Sigmoid colon (tissue), 7 donors: ENCODE measurements at places on chromosomes 12 and 14. TPM values are rescaled to one million over a fixed set of nuclear protein-coding genes. Genes with fewer than 3 reads are reported as not detected.

The DNAAF2 gene
- total RNA-seq = 8.9 TPM

DNA sequence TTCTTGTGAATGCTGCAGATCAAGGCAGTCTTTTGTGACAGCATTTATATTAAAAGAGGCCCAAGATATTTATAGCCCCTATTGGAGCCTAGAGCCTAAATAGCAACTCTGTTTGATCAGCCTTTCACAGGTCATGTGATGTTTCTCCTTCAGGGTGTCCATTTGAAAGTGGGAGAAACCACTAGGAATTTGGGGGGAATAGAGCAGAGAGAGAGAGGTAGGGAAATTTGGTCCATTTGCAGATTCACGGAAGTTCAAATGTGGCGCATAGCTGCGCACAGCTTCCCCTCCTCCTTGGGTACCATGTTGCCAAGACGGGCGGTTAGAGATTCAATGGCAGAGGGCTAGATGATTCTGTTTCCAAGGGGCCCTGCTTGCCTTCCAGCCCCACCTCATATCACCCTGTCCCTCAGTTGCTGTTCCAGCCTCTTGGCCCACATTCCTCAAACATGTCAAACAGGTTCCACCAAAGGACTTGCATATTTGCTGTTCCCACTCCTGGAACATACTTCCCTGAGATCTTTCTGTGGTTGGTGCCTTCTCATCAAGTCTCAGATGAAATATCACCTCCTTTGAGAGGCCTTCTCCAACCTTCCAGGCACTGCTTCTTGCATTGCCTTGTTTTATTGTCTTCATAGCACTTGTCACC is 220.8 kb downstream of the CHST11 start:
- no peak for DNase-seq

DNA sequence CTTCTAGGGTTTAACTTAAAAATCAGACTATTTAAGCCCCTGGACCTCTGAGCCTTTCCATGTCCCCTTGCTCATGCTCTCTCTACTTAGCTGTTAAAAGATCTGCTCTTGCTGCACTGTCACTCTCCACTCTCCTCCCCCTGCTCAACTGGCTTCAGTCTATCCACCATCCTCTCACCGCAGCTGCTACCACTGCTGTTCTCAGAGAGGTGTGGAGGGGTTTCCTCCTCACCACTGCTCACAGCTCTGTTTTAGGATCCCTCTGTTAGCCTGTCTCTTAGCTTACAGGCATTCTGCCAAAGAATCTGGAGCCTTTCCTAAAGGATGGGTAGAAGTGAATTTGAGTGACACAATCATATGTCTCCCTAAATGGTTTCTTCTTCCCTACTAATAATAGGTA is 43.7 kb upstream of the ATP2B1 start:
- no peak for DNase-seq

GRCh38 chr12:122875590-122876220 is 20.2 kb downstream of the VPS37B start:
- DNase-seq = no peak
